Activated naive CD4-positive, alpha-beta T cell treated with anti-CD3 and anti-CD28 coated beads for 36 hours (primary cell): ENCODE measurements at places on chromosomes 5 and 9.

GRCh38 chr5:32734827-32735378, 23.8 kb downstream of the NPR3 start:
- no peak for DNase-seq

GRCh38 chr5:61951295-61951694, 354.7 kb upstream of the KIF2A start:
- no peak for DNase-seq

- DNase-seq = no peak
Measured at GRCh38 chr9:119302988-119303698, 66.1 kb downstream of the BRINP1 start.

GRCh38 chr5:161403996-161404395, 142.5 kb downstream of the GABRB2 start:
- DNase-seq = no peak

DNA sequence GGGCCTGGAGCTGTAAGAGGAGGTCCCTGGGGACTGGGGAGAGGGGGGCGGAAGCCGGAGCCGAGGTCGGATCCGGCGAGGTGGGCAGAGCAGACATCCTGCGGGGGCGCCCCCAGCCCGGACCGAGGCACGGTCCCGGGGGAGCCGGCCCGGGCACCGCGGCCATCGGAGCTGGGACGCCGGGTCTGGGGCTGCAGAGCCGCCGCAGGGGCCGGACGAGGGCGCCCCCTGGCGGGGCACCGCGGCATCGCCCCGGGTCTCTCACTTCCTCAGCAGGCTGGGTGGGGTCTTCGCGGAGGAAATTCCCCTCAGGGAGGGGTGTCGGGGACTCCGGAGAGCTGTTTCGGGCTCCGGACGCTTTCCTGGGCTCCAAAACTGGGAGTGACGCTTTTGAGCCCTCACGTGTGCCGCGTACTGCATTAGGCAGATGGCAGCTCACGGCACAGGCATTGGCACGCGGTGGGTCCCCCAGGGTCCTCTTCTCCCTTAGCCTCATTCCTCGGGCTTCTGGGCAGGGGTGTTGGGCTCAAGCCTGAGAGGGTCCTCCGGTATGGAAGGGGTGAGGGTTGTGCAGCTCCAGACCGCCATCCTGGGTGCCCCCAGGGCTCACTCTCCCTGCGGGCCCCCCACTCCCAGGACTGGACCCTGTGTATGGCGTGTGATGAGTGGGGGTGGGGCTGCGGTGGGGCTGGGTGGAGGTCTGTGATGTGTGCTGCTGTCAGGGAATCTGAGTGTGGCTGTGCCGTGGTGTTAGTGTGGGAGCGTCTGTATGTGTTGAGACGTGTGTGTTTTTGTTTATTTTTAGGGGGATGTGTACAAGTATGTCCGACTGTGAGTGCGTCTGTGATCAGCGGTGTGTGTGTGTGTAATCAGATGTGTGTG, 29.6 kb downstream of the LHX2 start:
- peak; percentile 50 for DNase-seq

DNA sequence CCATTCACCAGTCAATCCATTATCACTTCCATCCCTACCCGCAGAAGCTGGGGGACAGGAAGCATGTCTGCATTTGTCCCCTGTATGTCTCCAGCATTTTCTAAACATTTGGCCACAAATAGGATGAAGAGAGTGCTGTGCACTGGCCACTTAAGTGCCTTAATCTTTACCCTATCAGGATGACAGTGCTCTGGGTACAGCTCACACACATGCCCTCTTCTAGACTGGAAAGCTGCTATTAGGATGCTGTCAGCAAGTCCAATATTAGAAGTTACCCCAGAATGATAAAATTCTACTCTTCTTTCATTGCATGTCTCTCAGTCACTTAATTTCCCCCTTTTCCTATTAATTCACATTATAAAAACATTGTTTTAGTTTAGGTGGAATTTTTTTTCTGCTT, 168.4 kb downstream of the RASEF start:
- no peak for DNase-seq

GRCh38 chr9:110797611-110798010, 129.0 kb downstream of the MUSK start:
- DNase-seq = no peak

GRCh38 chr5:96142786-96143434, 181.3 kb upstream of the ELL2 start:
- no peak for DNase-seq

DNA sequence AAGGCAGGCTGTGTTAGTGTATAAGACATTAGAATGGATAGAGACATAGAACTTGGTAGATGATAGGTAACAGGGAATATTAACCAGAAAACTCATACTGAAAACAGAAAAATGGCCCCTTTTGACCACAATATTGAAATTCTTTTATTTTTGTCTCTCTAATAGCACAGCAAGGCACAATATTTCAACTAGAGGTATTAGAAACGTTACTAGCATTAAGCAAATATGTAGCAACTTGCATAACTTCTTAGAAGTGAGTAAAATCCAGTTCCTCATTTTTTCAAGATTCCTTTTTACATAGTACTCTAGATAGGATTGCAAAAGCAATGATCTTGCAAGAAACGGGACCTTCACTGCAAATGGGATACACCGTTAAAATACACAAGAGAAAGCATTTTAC, 102.7 kb upstream of the VCAN start:
- no peak for DNase-seq

GRCh38 chr5:56783261-56783660, 32.1 kb upstream of the MAP3K1 start:
- no peak for DNase-seq
